ENCODE measurements at places on chromosomes 2 and 18.

GRCh38 chr2:209523867-209524266 is 100.0 kb downstream of the MAP2 start:
- DNase-seq = no peak

DNA sequence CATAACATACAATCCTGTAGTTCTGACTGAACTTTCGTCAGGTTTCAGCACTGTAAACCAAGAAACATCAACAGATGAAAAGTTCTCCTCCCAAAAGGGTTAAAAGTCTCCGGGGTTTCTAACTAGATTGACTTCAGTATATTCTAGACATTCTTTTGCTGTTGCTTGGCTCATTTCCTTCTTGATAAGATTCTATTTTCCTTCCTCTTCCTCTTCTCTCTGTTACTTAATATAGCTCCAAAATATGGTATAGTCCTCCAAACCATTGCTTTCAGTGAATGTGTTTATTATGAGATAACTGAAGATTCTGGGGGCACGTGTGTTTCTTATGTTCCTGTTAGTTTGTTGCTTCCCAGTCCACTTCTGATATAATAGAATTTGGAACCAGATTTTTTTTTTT is 46.4 kb upstream of the MAP4K3 start:
- no peak for DNase-seq

DNA sequence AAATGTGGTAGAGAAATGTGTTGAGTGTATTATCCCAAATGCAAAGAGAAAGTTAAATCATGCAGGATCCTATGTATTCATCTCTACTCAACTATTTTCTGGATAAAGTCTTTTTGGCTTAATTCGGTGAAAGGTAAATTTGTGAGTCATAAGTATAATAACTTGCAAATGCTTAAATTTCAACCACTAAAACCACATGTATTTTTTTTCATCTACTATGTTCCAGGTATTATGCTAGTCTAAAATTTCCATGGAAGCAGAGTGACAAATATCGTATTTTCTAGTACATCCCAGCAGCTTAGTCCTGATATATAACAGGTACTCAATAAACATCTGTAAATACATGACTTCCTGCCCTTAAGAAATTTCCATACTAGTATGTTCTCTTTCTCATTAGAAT is 6.2 kb downstream of the ALS2 start:
- no peak for DNase-seq

DNA sequence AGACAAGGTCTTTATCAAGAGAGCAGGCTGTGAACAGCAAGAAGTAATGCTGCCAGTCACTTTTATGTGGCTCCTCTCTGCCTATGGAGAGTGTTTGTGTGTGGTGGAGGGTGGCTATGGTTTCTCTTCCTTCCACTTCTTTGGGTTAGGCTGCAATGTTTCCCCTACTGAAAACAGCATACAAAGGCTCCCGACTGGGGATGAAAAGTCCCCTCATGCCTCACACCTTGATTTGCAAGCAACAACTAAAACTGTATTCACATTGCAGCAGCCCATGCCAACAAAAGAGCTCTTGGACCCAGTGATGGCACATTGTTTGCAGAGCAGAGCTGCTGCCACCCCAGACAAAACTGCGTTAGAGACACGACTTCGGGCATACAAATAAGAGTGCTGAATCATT is 301.6 kb downstream of the SLC8A1 start:
- DNase-seq = no peak

DNA sequence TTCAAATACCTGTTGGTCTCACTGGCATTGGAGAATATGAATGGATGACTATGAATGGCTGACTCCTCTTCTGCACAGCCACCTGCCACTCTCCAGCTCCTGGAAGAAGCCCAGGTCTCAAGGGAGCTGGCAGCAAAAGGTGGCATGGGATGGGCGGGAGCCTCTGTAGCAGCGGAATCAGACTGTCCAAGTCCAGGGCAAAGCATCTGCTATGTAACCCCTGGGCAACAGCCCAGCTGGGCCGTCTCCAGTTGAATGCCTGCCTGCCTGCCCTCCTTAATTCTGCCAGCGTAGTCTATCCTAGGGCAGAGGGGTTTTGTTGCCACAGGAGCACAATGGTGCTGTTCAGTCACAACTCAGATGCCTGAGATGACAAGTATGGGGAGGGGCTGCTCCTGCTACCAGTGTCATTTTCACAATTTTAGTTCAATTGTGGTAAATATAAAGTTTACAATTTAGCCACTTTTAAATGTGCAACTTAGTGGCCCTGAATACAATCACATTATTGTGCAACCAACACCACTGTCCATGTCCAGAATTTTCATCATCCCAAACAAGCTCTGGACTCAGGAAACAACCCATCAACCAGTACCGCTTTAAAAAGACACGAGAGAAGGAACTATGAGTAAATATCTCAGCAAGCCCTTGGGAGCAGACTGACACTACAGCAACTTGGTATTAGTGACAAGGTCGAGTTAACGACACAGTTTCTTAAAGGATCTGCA is 115.2 kb downstream of the MYO5B start:
- no peak for DNase-seq

- no peak for DNase-seq
These were observed 638.6 kb downstream of the ERBB4 start for GRCh38 chr2:211900000-211900399.

GRCh38 chr2:240166191-240166590 is 25.7 kb upstream of the OTOS start:
- DNase-seq = no peak

GRCh38 chr2:42492691-42493467 is 903 bp downstream of the KCNG3 start:
- DNase-seq = peak; percentile 15

DNA sequence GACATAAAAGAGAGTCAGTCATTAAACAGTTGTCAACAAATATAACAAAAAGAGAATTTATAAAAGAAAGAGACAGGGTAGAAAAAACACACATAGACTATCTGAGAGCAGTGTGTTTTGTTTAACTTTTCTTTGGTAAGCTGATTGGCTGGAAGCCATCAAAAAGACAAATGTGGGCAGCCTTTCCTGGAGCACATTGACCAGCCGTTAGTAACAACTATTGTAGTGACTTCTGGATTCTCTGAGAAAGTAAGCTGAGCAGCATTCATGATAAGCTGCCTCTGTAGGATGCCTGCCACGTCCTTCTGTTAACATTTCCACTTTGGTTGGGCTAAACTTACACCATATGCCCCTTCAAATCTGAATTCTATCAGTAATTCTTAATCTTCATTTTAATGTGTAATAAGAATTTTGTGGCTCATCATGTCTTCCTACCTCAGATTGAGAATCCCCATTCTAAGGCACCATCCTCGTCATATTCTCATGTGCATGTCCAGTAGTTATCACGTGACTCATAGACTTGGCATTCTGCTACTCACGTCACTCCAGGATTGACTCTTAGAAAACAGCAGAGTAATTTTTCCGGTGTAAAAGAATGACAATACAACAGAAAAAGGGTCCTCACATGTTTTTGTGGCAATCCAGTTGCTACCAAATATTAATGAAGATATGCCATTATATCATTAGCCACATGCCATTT is 43.4 kb upstream of the DNAJC10 start:
- no peak for DNase-seq

- DNase-seq = no peak
These were observed 355.1 kb downstream of the TXNL1 start for GRCh38 chr18:56283316-56283715.

GRCh38 chr2:96533292-96534073 is 3.1 kb upstream of the ARID5A start:
- no peak for DNase-seq

- DNase-seq = no peak
These were observed 153.3 kb downstream of the PKP4 start for GRCh38 chr2:158610059-158610458.

DNA sequence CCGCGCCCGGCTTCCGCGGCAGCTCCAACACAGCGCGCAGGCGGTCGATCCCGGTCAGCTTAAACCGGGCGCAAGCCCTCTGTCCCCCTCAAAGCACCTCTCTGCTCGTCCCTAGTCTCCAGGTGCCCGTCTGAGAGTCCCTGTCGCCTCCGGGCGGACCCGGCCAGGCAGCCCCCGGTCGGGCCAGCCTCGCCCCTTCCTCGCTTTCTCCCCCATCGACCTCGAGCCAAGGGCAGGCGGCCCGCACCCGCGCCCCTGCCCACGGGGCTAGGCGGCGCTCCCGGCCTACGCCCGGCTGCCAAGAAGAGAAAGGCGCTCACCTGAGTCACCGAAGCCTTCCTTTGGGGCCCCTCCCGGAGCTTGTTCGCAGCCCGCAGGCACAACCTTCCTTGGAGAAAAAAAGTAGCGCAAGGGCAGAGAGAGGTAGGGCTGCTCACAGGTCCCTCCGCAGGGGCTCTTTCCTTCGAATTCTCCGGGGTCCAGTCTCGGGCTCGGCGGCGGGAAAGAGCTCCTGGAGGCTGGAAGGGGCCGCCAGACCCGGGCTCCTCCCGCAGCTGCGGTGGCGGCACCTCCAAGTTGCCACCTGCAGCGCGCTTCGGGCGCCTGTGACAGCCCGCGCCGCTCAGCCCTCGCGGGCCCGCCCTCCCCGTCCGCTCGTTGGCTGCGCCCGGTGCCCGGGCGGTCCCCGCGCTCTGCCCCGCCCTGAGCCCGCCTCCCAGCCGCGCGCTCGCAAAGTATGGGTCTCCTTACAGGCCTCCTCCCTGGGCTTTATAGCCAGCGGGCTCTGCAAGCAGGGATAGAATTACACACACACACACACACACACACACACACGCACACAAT is 86.5 kb upstream of the EPB41L3 start:
- DNase-seq = no peak

DNA sequence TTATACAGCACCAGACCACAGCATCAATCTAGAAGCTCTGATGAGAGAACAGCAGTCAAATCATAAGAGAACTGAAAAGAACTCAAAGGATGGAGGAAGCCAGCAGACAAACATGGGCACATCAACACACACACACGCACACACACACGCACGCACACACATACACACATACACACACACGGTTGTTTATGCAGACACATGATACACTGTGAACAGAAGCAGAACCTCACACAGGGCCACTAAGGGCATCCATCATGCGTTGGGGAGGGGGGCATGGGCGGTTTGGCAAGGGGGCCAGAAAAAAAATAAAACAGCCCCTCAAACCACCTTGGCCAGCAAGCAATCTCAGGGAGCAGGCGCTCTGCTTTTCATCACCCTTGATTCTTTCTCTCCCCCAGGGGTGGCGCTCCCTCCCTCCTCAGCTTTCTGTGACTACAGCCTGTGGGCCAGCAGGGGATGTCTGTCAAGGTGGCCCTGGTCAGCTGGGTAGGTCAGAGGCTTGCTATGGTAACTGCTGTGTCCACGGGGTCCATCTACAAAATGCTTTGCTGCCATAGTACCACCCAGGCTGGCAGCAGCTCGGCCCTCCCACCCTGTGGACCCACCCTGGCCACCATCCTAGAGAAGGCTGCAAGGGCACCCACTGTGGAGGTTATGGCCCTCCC is 318.0 kb downstream of the CELF4 start:
- DNase-seq = no peak

DNA sequence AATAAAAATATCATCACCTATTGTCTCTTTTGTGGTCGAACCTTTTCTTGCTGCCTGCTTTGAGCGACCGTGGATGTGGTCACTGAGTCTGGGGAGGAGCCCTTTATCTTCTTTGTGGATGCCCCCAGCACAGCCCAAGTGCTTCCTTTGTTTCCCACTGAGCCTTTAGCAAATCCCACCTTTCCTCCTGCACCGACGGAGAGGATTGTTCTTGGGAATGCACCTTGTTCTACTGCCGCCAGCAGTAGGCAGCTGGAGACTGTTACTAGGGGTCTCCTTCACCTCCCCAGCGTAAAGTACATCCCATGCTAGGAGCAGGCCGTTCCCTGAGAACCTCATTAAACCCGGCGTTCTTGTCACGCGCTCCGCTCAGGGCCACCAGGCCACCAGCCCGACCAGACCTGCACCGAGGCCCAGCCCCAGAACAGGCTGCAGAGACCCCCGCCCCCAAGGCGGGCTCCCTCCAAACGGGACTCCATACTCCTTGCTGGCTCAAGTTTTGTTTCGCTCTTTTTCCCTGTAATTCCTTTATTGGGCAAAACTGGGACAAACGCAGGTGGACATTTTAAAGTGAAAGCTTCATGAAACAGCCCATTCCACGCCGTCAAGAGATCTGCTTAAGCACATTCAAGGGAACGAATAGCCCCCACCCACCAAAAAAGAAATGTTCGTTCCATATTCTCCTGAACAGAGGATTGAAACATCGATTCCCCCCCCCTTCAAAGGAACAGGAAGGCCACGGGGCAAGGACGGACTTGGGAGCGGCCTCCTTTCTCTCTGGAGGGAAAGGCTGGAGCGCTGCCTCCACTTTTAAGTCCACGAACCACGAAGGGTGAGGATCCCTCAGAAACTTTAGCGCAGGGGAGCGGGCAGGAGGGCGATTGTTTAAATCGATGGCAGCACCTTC is 1.1 kb upstream of the MAT2A start:
- peak; percentile 32 for DNase-seq

DNA sequence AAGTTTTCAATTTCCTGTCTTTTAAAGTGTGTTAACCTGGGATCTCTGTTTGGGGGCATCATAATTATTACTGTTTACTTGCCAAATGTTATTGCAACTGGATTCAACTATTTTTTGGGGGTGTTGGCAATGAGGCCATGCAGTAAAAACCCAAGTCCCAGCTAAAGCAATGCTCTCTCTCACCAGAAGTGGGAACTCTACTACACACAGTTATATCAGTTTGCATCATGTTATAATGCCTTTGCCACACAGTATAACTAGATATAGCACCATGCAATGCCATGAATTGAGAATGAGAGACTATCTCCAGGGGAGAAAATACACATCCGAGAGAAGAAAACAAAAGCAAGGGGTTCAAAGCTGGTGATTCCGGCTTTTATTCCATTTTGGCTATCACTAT is 79.0 kb downstream of the GCA start:
- no peak for DNase-seq

DNA sequence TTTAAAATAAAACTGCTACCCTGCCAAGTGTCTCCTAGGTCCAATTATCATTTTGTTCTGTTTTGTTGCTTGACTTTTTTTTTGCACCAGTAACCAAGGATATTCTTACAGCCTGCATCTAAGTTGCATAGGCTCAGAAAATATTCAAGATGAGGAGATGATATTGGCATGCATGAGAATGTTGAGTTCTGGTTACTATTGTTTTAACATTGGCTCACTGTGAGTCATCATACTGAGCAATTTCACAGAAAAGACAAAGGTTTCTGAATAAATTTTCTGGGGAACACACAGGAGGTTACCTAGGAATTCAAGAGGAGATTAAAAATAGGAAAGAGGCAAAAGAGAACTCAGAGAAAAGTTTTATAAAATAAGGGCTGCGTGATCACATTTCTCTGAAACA is 84.8 kb upstream of the POU3F3 start:
- no peak for DNase-seq

GRCh38 chr18:75127143-75128021 is 81.6 kb downstream of the PTGR3 start:
- DNase-seq = no peak

GRCh38 chr18:49161627-49162026 is 210.9 kb upstream of the SMAD7 start:
- DNase-seq = no peak

DNA sequence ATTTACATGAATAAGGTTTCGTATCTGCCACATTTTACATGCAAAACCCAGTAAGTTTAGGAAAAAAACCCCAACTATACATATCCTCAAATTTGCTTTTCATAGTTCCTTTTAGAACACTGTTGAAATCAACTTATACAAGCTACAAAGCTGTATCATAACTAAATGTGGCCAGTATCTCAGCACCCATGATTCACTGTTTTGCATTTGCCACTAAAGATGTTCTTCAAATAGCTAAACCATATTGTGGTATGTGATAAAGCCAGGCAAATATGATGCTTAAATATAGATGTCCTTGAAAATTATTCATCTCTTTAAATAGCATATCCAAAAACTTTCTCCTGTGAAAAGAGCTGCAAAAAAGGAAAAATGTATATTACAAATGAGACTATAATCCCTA is 29.9 kb downstream of the ROCK2 start:
- DNase-seq = no peak

GRCh38 chr2:4715065-4715464 is 977.1 kb upstream of the SOX11 start:
- no peak for DNase-seq
